ENCODE measurements at places on chromosomes 7 and 10. TPM values are rescaled to one million over a fixed set of nuclear protein-coding genes. Genes with fewer than 3 reads are reported as not detected.

ATP6V0A4 gene
- 0.06 TPM for total RNA-seq

CHN2 gene
- total RNA-seq, result not detected

PRSS37 gene
- not detected for total RNA-seq

DOCK4 gene
- total RNA-seq, result 6.3 TPM

SFRP5 gene
- not detected for total RNA-seq

DNA sequence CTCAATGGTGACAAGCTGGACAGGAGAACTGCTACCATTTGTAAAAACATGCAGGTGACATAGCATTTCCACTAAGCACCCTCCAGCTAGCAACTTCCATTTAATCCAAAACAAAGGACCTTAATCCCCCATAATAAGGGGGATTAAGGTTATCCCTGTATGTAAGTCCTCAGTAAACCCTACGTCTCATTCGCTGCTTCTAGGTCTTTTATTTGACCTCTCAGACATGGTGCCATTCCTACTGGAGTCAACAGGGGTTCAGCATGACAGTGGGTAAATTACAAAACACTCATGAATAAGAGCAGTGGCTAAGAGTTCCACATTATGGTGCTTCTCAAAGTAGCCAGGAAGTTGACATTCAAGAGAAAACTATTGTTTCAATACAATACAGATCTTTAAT is 121.8 kb upstream of the CAV2 start:
- no peak for DNase-seq

DNA sequence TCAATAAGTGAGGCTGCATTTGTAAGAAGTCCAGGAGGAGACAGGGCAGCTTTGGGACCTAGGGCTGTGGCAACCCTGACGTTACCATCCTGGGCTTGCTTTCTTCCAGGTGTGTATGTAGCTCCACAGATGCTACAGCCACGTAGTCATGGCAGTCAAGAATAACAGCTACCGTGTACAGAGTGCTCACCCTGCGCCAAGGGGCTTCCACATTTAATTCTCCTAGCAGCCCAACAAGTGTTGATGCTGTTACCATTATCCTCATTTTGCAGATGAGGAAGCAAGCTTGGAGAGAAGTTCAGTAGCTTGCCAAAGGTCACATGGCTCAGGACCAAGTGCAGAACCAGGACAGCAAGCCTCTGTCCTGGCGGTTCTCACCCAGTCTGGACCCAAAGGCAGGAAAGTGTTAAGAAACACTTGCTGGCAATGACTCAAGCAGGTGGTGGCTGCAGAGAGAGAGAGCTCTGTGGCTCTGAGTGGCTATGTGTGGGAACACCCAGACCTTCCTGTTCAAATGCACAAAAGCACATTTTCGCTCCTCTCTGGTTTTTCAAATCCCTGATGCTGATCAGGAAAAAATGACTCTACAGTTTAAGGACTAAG is 89.8 kb downstream of the CREM start:
- DNase-seq, result peak; percentile 27

DNA sequence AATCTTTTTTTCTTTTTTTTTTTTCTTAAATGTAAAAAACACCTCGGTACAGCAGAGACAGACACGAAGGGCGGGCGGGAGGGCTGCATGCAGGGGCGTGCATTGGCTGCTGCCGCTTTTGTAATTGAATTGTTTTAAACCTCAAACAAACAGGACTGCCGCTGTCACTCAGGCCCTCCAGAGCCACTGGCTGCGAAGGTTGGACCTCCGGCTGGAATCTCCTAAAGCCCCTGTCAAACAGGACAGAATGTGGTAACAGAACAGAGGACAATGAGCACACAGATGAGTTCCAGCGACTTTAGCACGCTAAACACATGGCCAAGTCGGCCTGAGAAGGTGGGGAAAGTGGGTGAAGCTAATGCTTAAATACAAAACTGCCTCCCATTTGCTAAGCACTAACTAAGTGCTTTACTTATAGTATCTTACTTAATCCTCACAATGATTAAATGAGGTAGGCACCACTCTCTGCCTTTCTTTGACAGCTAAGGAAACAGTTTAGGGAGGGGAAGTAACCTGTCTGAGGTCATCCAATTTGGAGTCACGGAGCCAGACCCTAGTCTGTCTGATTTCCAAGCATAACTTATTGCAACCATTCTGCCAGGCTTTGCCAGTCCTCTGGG is 3.0 kb upstream of the NDST2 start:
- no peak for DNase-seq

DNA sequence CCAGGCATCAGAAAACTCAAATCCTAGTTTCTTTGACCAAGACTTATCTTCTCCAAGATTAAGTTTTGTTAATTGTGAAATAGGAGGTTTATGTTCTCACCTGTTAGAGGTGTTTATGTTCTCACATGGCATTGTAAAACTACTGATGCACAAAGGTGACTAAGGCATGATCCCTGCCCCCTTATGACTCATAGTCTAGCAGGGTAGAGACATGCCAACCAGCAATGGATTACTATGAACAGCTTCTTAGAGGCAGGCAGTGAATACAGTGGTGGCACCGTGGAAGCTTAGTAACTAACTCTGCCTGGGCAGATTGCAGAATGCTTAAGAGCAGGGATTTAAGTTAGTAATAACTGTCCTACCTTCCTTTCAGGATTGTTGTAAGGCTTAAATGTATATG is 400.9 kb downstream of the SORCS3 start:
- no peak for DNase-seq

- DNase-seq, result no peak
These were observed 656.4 kb downstream of the KCNMA1 start for GRCh38 chr10:76981251-76981650.

GRCh38 chr10:131748831-131749766 is 151.7 kb upstream of the PPP2R2D start:
- DNase-seq, result no peak

DNA sequence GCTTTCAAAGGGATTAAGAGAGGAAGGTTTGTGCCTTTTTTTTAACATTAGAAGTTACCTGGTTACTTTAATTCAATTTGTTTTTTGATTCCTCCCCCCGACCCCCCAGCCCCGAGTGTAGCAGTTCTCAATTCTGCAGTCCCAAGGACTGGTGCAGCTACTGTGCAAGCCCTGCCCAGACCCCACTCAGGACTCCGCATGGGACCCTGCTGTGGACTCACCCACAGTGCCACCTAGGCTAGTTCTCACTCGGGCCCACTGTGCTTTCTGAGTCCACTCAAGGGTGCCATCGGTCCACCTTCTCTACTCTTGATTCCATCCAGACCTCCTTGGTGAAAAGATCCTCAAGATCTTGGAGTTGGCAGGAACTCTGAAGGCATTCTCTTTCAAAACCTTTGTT is 77.4 kb downstream of the VOPP1 start:
- DNase-seq, result no peak

- DNase-seq, result no peak
These were observed 12.3 kb downstream of the CNPY1 start for GRCh38 chr7:155533827-155534690.

- DNase-seq, result no peak
These were observed 75.1 kb downstream of the NOD1 start for GRCh38 chr7:30403477-30403876.
